Vagina (tissue), 2 donors: ENCODE measurements at places on chromosomes 13 and 19.

- no peak for DNase-seq
These were observed at the start of gene ENOX1 for GRCh38 chr13:43786766-43787517. ENOX1 (minus strand) TSS chr13:43786972.

DNA sequence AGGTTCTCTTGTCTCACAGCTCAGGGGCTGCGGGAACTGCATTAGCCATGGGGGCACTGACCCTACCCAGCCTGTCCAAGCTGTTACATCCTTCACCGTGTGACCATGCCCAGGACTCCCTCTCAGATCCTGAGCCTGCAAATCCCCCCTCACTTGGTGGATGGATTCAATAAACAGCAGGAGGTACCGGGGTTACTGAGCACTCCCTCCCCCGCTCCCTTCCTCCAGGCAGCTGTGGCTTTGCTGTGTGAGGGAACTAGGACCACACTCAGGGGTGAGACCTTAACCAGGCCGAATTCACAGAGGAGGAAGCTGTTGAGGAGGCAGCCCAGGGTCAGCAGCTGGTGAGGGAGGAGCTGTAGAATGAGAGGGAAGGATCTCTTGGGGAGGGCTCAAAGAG is 27.0 kb upstream of the CEACAM1 start:
- DNase-seq, result no peak

GRCh38 chr13:45162194-45162593 is 38.7 kb downstream of the KCTD4 start:
- no peak for DNase-seq

GRCh38 chr13:112956571-112957294 is 12.3 kb upstream of the MCF2L start:
- DNase-seq, result no peak

- no peak for DNase-seq
These were observed 591 bp downstream of the DEDD2 start for GRCh38 chr19:42216653-42217519.

DNA sequence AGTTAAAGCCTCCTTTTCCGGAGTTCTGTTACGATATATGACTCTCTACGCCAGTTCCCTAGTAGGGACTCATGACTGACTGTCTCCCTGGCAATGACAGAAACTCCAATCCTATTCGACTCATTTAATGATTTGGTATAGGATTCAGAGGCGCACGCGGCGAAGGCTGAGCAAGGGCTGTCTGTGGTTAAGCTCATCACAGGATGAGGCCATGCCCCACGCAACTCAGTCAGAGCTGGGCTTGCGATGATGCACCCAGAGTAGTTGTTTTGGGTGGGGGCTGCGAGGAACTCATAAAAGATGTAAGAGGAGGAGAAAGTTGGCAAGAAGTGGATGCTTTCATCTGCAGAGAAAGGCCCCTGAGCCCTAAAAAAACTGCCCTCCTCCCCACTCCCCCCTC is 468 bp upstream of the SERTM1 start:
- DNase-seq, result no peak

- no peak for DNase-seq
These were observed 6.7 kb downstream of the GGN start for GRCh38 chr19:38381138-38381537.

DNA sequence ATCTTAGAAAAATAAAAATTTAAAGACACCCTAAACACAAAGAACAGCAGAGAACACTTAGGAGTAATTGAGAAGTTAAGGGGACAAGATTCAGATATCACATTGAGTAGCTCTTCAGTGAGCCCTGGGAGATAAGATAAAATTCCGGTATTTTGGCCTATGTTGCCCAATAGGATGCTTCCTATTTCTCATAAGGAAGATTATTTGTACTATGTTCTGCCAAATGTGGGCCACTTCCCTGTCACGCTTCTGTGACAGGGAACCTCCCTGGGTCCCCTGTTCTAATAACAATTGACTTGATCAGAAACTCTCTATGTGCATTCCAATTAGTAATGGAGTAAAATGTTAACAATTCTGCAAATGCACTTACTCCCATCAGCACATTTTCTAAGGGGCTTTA is 310.7 kb downstream of the MYO16 start:
- no peak for DNase-seq

- DNase-seq, result no peak
These were observed 107.2 kb downstream of the FNDC3A start for GRCh38 chr13:49082653-49083536.

- DNase-seq, result no peak
These were observed 6.8 kb downstream of the ADPRHL1 start for GRCh38 chr13:113446488-113446854.

DNA sequence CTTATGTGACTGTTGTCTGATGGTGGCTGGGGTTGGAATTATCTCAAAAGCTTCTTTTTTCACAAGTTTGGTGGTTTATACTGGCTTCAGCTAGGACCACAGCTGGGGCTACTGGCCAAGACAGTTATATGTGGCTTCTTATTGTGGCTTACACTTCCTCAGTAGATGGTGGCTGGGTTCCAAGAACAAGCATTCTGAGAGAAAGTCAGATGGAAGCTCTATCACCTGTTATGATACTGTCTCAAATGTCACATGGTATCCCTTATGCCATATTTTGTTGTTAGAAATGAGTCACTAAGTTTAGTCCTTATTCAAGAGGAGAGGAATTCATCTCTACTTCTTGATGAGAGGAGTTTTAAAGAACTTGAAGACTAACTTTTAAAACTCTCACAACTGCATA is 41.6 kb downstream of the NDFIP2 start:
- no peak for DNase-seq
